ENCODE measurements at places on chromosomes 11 and 22. TPM values are rescaled to one million over a fixed set of nuclear protein-coding genes. Genes with fewer than 3 reads are reported as not detected.

Gene UBQLN3
- not detected for total RNA-seq

Gene OR52I2
- total RNA-seq = not detected

DNA sequence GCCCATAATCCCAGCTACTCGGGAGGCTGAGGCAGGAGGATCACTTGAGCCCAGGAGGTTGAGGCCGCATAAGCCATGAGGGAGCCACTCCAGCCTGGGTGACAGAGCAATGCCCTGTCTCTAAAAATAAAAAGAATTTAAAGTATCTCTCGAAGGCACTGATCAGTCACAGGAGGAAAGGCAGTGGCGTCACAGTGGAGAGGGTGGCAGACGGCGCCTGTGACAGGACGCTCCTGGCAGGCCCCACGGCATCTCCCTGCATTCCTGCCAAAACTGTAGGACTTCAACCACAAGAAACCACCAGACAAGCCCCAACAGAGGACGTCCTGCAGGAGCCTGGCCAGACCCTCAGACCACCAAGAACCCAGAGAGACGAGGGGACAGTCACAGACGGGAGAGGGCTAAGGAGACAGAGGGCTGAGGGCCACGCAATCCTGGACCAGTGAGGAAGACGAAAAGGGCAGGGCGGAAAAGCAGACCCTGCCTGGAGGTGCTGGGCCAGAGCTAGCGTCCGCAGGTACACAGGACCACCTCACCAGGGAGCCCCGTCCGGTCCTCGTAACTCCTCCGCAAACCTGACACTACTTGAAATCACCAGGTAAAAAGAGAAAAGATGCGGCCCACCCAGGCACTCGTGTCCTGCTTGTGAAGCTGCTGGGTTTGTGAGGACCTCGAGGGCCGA is 5.9 kb downstream of the RNH1 start:
- DNase-seq = no peak

DNA sequence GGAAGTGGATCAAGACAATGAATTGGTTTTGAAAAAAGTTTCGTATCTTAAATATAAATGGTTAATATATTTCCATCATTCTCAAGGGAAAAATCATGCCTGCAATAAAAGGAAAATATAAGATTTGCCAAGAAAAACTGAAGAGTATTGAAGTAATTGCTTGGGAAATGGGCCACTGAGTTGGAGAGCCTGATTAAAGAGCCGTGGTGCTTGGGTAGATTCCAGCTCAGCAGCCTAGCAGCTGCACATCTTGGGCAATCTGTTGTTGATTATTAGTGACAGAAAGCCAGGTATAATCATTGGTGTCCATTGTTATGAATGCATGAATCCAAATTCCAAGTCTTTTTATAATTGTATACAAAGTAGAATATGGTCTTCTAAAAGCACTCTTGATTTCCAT is 800.9 kb upstream of the CHORDC1 start:
- no peak for DNase-seq

Gene CECR2
- total RNA-seq = 2.3 TPM
